ENCODE measurements at places on chromosomes 2 and 18.

DNA sequence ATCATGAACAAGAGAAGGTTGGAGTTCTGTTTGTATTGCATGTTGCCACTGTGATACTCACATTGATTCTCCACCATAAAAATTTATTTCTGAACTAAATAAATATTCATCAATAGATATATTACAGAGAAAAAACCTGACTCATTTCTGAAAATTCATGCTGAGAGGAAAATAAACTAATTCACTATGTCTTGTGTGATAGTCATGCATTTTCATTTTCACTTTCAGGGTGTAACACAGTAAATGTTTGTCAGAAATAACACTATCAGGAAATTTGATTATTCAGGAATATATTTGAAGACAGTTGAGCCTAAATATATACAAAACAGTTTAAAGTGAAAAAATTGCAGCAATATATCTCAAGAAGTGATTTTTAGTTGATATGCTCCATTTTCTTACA lies 335.2 kb downstream of the KCNJ3 start:
- no peak for DNase-seq

DNA sequence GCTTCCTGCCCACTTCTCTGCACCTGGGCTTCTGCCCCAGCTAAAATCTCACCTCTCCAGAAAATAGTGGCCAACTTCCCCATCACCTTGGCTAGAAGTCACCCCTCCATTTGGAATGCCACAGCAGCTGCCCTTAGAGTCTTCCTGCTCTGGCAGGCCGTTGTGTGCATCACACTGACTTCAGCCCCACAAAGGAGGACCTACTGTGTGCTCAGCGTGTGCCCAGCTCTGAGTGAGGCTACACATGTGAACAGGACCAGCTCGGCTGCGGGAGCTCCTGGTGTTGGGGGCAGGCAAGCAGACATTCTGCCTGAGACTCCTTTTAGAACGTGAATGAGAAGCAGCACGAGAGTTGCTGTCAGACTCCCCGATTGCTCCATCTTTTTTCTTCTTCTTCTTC lies 78.7 kb downstream of the AGAP1 start:
- DNase-seq: no peak

DNA sequence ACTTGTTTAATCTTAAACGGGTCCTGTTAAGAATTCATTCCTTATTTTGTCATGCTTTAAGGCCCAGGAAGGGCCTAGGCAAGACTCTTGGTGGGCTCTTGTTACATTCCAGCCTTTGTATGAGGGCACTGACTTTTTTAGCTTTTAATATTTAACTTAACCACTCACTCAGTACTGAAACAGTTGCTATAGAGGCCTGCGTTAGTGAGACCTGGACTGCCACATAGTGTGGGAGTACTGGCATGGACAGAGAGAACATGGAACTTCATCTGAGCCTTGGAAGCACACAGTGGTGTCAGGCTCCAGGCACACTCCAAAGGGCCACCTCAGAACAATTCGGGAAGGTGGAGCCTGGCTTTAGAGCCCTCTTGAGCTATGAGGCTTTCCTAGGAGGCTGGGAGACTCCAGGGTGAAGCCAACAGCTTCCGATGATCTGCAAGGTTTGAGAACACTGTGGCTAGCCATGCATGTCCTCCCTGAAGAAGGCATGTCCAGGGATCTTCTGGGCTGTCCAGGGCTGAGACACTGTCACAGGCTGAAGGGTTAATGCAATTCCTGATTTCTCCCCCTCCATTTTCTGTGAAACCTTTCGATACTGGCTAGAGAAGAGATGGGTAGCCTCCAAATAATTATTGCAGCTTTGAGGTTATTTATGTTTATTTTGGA lies 155.4 kb upstream of the ACAA2 start:
- DNase-seq: no peak

DNA sequence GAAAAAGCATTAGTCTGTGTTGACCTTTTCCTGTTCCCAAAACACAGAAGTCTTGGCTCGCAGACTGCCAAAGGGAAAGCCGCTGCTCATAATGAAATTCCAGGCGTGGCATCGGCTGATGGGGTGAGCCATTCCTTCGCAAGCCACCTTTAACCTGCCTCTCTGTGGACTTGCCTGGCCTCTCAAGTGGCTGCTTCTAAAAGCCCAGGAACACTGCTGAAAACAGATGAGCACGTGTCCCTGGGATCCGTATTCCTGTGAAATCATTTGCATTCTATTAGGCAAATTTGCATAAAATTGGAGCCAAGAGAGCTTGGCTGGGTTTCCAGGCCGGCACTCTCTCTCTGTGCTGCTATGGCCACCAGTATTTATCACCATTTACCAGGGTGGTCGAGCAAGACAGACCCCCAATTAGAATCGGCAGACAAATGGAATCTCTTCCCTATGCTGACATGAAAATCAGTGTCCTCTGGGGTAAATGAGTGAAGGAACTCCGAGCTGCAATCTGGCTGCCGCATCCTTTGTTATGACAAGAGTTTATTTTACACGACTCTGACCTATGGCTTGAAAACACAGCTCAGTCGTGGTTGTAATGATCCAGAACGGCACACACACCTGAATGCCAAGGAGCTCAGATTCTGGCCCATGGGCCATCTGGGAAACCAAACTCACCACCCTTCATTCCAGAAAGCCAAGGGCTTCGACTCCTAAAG lies 21.7 kb downstream of the BCL2 start:
- no peak for DNase-seq

DNA sequence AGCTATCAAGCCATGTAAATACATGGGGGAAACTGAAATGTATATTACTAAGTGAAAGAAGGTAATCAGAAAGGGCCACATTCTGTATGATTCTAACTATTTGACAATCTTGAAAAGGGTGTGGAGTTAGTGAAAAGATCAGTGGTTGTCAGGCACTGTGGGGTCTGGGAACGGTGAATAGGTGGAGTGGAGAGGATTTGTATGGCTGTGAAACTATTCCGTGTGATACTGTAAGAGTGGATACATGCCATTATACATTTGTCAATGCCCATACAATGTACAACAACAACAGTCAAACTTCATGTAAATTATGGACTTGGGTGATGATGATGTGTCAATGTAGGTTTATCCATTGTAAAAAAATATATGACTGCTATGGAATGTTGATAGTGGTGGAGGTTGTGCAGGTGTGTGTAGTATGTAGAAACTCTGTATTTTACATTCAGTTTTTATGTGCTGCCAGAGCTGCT lies 1116.2 kb downstream of the SUCLG1 start:
- DNase-seq: no peak

GRCh38 chr2:27796791-27797765 lies 25.6 kb downstream of the MRPL33 start:
- no peak for DNase-seq

DNA sequence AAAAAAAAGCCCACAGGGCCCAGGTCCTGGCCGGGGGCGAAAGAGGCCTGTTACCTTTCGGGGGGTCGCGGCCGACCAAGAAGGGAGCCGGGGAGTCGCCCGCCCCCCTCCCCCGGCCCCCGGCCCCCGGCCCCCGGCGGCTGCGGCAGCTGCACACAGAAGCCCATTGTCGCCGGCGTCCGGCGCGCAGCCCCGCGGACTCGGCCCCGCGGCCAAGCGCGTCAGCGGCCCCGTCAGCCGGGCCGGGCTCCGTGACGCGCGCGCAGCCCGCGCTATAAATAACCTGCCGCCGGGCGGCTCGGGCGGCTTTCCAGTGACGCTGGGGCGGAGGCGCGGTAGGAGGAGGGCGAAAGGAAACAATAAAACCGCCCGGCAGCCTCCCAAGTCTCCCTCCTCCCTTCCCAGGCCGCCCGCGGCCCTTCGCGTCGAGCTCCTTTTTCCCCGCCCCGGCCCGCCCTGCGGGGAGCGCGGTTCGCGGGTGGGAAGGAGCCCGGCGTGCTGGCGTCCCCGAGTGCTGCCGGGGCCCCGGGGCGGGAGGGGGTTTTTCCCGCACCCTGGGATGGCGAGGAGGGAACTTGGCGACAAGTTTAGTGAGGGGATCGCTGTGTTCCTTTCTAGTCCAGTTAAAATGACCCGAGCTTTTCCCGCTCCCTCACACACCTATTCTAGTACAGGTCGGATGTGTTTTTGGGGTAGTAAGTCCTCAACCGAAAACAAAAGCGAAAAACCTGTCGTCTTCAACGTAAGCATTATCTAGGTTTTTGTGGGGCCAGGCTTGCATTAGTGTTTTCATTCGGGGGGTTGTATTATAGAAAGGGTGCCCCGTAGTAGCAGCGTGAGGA lies 10.0 kb upstream of the NR4A2 start:
- peak; percentile 82 for DNase-seq

DNA sequence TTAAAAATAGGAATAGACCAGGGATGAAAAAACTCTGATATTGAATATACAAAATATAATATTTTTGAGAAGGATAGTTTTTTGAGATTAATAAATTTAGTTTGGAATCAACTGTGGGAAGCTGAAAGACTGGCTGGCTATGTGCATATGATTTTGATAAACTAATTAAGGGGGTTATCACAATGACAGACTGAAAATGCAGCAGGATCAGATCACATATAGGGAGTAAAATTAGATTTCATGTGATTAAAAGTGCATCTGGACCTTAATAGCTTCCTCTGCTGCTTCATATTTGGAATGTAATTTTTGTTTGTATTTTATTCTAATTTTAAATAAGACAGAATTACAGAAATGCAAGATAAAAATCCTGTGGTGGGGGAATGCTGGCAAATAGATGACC lies 111.7 kb downstream of the CCDC102B start:
- no peak for DNase-seq

- DNase-seq: no peak
Observed at GRCh38 chr2:112767693-112768330, 3.4 kb upstream of the CKAP2L start.

Data from NCI-H2171 (cell line).